Colonic mucosa (tissue), 4 donors: ENCODE measurements at places on chromosomes 1 and 21. TPM values are rescaled to one million over a fixed set of nuclear protein-coding genes. Genes with fewer than 3 reads are reported as not detected.

DNA sequence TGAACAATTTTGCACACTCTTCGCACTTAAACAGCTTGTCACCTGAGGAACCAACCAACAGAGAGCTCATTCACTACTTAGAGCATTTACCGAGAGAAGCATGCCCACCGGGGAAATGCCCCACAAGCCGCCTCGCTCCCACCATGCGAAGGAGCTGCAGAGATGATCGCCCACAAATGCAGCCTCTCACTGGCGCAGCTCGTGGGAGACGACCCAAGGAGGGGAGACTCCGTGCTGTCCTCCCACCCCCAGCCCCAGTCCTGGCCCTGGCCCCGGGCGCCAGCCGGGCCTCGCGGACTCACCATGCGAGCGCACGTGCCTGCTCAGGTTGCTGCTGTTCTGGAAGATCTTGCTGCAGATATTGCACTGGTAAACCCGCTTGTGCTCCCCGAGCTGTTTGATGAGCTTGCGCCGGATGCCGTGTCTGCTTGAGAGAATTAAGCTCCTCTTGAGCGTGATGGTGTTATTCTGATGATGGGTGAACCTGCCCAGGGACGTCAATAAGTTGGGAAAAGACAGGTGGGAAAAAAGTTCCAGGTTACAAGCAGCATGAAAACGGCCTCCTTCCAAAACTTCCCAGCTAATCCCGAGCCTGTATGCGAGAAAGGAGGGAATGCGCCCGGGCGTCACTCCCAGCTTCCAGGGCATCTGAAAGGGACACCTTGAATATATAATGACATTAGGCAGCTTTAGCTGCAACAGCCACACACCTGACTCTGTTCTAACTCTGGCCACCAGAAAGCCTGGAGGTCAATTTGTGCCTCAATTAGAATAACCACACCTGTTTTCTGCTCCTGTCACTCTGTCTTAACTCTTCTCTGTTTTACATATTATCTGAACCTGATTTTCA, 42.8 kb downstream of the PRDM15 start:
- no peak for DNase-seq

The AMY1A gene
- not detected for total RNA-seq

DNA sequence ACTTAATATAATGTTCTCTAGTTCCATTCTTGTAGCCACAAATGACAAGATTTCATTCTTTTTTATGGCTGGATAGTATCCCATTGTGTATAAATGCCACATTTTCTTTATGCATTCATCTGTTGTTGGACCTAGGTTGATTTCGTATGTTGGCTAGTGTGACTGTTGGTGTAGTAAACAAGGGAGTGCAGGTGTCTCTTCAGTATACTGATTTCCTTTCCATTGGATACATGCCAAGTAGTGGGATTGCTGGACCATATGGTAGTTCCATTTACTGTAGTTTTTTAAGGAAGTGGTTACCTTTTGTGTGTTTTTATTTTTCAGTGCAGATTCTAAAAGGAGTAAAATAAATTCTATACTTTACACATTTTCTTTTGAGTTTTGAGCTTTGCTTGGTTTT, 5.7 kb downstream of the PARK7 start:
- no peak for DNase-seq

DNA sequence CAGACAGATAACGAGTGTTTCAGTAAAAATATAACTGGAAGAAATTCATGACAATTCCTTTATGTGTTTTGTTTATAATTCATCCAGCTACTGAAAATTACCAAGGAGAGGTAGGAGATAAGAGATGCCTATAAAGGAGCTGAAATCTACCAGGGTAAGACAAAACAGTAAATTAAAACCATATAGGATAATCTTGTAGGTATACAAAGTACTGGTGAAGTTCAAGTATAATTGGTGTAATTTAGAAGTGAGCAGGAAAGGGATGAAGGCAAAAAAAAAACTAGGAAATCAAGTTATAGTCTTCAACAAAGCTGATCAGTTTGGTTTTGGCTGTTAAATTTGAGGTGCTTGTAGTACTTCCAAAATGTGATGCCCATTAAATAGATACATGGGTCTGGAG, 1.2 kb upstream of the WARS2 start:
- no peak for DNase-seq

DNA sequence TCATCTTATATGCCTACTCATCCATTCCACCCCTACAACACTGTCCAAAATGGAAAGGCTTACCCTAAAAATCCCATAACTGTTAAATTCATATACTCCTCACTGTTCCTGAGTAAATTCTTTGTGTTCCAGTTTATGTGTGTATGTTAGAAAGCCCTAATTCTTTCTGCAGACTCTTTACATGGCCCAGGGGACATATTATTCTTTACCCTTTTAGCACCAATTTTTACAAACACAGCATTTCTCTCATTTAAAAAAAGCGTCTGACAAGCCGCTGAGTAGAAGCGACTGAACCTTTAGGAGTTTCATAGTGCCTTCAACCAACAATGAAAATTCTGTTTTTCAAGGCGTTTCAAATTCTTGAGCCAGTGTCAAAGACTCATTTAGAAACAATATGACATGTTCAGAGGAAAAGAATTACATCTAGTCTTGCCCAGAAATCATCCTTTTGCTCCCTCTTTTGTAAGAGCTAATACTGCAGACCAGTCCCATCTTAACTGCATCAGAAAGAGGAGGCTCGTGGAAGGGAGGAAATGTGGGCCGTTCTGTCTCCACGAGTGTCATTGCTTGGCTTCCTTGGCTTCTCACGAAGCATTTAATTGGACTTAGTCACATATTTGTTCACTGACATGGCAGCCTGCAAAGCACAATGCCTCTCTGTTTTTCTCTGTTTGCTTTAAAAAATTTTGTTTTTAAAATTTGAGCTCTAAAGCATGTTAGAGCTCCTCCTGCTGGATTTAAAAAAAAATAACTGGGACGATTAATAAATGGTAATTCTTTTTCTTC, 21.3 kb upstream of the C1orf105 start:
- peak; percentile 40 for DNase-seq

- peak; percentile 12 for DNase-seq
These were observed 37.6 kb downstream of the CRYAA start for GRCh38 chr21:43206231-43207042.

DNA sequence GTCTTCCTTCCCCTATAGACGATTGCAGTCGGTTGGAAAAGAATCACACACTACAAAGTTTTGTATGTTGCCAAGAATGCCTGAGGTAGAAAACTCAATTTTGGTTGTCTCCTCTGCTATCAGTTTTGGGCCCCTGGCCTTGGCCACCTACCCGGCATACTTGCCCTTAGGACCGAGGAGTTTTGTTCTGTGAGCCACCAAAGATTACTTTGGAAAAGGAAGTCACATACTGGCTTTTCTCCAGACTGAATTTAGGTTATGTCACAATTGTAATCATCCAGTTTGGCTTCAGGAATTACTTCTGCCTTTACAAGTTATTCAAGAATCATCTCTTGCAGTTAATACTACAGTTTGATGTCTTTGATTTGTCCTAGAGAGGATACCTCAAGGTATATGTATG, 71.4 kb downstream of the RGL1 start:
- DNase-seq = no peak

DNA sequence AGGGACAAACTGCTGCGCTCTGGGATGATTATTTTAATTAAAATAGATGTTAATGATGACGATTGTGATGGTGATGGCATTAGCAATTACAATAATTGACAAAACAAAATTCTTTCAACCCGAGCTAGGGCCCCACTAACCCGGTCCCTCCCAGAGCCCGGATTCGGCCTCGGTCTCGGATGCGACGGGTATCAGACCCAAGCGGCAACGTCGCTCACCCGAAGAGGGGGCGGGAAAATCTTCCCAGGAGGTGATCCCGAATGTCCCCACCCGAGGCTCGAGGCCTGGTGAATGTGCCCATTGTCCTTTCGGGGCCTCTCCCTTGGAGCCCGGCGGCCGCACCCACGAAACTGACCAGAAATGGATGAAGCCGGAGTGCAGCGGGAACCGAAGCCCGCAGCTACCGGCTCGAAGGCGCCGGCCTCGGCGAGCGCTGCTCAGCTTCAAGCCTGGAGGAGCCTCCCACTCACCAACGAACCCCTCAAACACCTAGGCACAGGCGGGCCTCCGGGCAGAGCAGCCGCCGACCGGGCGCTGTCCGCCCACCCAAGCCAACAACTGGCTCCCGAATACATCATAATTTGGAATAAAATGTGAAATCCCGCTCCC, 1.2 kb downstream of the TAL1 start:
- no peak for DNase-seq

DNA sequence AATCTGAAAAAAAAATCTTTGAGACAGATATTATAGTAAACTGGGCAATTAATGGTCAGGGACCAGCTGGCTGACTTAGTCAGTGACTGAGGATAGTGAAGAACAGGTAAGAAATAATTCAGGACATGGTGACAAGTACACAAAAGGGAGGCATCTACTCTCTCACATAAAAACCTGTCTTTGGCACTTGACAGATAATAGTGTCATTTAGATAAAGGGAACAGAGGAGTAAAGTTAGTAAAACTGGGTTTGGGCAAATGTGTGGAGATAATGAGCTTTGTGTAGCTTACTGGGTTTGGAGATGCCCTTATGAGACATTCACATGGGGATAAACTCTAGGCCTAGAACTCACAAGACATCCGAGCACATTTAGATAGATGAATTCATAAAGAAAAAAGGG, 4.0 kb downstream of the SSX2IP start:
- no peak for DNase-seq

GRCh38 chr1:208581209-208581608, 337.0 kb upstream of the PLXNA2 start:
- no peak for DNase-seq

The KCNC4 gene
- 8.4 TPM for total RNA-seq

DNA sequence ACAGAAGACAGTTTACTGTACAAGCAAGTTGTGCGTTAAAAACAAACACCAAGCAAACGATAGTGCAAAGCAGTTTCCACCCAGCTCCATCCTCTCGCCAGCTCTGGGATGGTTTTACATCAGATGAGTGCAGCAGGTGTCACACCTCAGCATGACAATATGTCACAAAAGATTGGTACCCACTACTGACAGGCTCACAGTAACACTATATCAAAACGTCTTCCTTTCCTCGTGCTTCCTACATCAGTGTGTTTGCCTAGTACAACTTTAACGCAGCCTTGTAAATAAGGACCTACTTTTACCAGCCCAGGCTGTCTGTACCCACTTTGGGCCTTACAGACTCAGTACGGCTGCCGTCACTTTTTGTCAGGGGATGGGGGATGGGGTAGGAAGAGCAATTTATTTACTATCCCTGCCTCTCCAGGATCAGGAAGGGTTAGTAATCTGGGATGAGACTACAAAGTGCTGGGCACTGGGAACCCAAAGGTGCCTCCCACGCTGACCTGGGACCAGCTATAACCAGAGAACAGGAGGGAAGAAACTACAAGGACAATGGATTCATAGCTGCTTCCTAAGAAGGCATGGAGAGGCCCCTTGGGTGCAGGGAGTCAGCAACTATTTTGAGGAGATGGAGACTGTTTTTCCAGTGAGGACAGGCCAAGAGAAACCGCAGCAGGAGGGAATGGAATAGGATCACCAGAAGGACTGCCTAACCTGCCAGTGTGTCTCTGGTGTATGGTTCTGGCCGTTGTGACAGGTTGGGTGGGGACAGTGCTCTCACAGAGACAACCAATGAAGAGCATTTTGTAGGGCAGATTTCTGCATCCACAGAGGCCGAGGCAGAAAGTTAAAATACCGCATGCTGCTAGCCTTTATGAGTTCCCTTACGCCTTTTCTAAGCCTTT, 30.2 kb downstream of the RUNX3 start:
- no peak for DNase-seq

DNA sequence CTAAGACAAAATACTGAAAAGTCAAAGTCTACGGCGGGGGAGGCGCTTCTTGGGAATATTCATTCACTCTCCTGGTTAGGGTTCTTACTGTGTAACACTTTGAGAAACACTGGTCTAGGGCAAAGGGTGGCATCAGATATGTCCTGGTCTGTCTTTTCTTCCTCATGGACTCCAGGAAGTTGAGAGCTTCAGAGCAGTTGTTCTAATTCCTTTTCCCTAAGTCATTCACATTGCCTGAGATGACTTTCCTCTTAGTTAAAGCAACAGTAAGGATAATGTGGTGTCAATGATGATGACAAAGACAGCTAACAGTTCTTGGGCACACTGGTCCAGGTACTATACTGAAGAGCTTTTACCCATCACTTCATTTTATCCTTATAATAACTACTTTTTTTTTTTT, 27.0 kb downstream of the FGGY start:
- no peak for DNase-seq

DNA sequence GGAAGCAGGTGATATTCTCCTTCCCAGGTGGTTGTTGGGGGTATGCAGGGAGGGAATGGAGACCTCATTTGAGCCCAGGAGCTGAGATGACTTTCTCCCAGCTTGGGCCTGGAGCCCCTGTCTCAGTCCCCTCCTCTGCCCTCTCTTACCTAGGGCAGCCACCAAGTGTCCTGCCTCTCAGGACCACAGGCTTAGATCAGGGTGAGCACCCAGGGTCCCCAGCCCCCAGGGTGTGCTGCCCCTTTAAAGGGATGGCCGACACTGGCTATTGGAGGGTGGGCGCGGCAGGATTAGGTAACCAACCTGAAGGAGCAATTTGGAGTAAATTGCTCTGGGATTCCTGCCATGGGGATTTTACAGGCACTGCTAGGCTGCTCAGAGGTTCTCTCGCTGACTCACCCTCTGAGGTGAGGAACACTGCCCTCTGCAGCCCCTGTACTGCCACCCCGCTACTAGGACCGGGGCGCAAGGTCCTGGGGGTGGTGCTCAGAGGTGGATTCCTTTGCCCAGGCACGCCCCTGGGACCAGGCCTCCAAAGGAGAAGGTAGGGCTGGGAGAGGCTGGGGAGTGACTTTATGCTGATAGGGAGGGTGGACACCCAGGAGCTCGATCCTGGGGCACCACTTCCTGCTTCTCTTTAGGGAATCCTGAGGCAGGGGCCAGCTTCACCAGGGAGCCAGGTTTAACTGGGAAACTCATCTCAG, 1.5 kb downstream of the RPS6KA1 start:
- DNase-seq = peak; percentile 96
